ENCODE measurements at places on chromosomes 11 and 22. TPM values are rescaled to one million over a fixed set of nuclear protein-coding genes. Genes with fewer than 3 reads are reported as not detected.
A peak's percentile ranks its signal among the peaks of the same experiment; 100 is the strongest.

Gene NECTIN1
- total RNA-seq, result 13.8 TPM

Gene P2RY6
- 4.8 TPM for total RNA-seq

Gene SPI1
- total RNA-seq, result 194 TPM

GRCh38 chr11:57213342-57214097 lies 23.5 kb downstream of the APLNR start:
- H3K4me3 ChIP-seq, result no peak overlapping the region
- peaks cover 7% of the 10 kb centered on the region for H3K4me1 ChIP-seq
- H3K27ac ChIP-seq, result no peak overlapping the region

GRCh38 chr22:38950527-38951295 lies 6.7 kb upstream of the APOBEC3A start:
- peak overlapping the region; percentile 94 for H3K27ac ChIP-seq
- no peak for DNase-seq
- H3K36me3 ChIP-seq, result no peaks in the 10 kb centered on the region
- H3K4me1 ChIP-seq, result peaks cover 3% of the 10 kb centered on the region
- H3K4me3 ChIP-seq, result no peak overlapping the region

DNA sequence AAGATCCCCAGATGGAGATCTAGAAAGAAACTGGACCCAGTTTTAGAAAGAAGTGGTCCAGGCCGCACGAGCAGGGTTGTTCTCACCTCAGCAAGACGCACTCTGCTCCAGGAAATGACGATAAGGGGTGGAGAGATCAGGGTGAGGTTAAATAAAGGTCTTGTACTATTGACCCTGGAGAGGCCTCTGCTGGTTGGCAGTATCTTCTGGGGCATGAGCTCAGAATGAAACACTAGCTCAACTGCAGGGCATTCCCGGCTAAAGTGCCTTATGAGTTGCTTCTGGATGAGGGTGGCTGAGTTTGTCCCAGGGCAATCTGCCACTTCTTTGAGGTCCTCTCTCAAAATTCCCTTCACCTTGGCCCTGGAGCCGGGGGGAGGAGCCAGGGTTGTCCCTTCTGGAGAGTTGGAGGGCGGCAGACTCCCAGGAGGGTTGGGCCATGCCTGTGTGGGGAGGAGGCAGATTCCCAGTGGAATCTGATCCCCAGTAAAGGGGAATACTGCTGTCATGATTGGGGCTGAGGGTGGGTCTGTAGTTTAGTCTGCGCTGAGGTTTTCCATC lies 10.9 kb downstream of the USP2 start:
- DNase-seq, result no peak
- H3K4me1 ChIP-seq, result peaks cover 19% of the 10 kb centered on the region
- H3K27me3 ChIP-seq, result peaks cover 1% of the 10 kb centered on the region
- H3K27ac ChIP-seq, result no peak overlapping the region
- H3K36me3 ChIP-seq, result no peaks in the 10 kb centered on the region

- H3K4me1 ChIP-seq, result no peaks in the 10 kb centered on the region
- no peak overlapping the region for H3K27ac ChIP-seq
- no peaks in the 10 kb centered on the region for H3K27me3 ChIP-seq
- H3K4me3 ChIP-seq, result no peak overlapping the region
- DNase-seq, result no peak
These were observed 404.3 kb downstream of the MN1 start for GRCh38 chr22:27397036-27397953.

GRCh38 chr11:104700609-104701008 lies 197.7 kb downstream of the CASP12 start:
- H3K36me3 ChIP-seq, result no peaks in the 10 kb centered on the region
- H3K27ac ChIP-seq, result no peak overlapping the region
- no peaks in the 10 kb centered on the region for H3K4me1 ChIP-seq
- no peak overlapping the region for H3K4me3 ChIP-seq
- no peaks in the 10 kb centered on the region for H3K27me3 ChIP-seq

GRCh38 chr22:50564289-50564688 lies 1.6 kb upstream of the SYCE3 start:
- H3K27me3 ChIP-seq, result no peaks in the 10 kb centered on the region
- H3K4me1 ChIP-seq, result peaks cover 8% of the 10 kb centered on the region
- no peak for DNase-seq
- H3K4me3 ChIP-seq, result no peak overlapping the region
- H3K36me3 ChIP-seq, result no peaks in the 10 kb centered on the region
- no peak overlapping the region for H3K27ac ChIP-seq

- H3K36me3 ChIP-seq, result no peaks in the 10 kb centered on the region
- DNase-seq, result no peak
- H3K27ac ChIP-seq, result no peak overlapping the region
- peaks cover 52% of the 10 kb centered on the region for H3K27me3 ChIP-seq
- H3K4me3 ChIP-seq, result no peak overlapping the region
These were observed 14.4 kb upstream of the BRSK2 start for GRCh38 chr11:1375161-1375954.

DNA sequence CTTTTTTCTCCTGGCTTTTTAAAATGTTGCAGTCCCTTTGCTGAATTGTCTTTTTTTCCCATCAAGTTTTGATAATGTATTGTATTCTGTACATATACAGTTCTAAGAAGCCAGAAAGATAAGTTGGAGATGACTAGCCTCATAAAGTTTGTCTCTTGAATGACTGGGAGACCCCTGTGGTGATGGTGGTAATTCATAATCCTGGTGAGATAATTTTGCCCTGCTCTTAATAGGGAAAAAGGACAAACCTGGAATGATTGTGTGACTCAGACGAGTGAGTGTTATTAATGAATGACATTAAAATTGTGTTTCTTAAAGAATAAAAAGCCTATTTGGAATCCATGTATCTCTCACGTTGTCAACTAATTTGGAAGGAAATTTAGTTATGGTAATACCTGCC lies 1.2 kb downstream of the HIKESHI start:
- H3K27ac ChIP-seq, result no peak overlapping the region
- H3K4me1 ChIP-seq, result no peaks in the 10 kb centered on the region
- peak overlapping the region; percentile 89 for H3K4me3 ChIP-seq
- peaks cover under 1% of the 10 kb centered on the region for H3K36me3 ChIP-seq

DNA sequence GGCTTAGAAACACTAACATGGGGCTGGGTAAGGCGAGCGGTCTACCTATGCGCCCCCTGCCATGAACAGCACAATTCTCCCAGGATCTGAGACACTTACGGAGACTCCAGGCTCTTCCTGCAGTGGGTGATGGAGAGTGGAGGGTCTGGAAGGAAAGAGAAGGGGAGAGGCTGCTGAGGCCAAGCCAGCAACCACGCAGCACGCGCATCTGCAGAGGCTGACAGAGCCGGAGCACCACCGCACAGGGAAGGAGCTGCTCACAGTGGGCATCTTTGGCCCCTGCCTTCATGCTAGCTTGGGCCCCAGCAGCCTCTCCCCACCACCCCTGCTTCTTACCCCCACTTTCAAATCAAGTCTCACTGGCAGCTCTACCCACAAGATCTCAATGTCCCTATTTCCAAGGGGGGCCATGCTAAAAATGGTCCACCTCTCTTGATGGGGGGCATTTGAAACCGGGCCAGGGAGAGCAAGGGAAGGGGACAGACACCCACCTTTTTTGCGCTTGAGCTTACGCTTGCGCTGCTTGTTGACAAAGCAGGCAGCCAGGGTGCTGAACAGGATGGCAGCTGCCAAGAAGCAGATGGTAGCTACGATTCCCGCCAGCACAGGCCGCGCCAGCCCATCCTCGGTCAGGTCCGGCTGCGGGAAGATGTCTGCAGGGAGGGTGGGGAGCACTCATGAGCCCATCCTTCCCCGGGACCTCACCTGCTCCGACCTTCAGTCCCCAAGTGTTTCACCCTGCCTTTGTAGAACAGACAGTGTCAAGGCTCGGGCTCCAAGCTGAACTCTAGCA lies 34.5 kb downstream of the IGSF9B start:
- H3K27me3 ChIP-seq, result no peaks in the 10 kb centered on the region
- no peak overlapping the region for H3K27ac ChIP-seq
- no peak overlapping the region for H3K4me3 ChIP-seq
- no peaks in the 10 kb centered on the region for H3K4me1 ChIP-seq
- H3K36me3 ChIP-seq, result no peaks in the 10 kb centered on the region

GRCh38 chr11:9003573-9004182 lies at the start of gene NRIP3:
TSS of gene NRIP3 (minus strand) at chr11:9004001. CDS start at chr11:9003935, 66 bp downstream.
- peak; percentile 71 for DNase-seq
- no peak within 1 kb of the TSS for H3K27ac ChIP-seq
- H3K27me3 ChIP-seq, result peaks cover 53% of the 10 kb centered on the region
- H3K36me3 ChIP-seq, result no peaks in the 10 kb centered on the region

DNA sequence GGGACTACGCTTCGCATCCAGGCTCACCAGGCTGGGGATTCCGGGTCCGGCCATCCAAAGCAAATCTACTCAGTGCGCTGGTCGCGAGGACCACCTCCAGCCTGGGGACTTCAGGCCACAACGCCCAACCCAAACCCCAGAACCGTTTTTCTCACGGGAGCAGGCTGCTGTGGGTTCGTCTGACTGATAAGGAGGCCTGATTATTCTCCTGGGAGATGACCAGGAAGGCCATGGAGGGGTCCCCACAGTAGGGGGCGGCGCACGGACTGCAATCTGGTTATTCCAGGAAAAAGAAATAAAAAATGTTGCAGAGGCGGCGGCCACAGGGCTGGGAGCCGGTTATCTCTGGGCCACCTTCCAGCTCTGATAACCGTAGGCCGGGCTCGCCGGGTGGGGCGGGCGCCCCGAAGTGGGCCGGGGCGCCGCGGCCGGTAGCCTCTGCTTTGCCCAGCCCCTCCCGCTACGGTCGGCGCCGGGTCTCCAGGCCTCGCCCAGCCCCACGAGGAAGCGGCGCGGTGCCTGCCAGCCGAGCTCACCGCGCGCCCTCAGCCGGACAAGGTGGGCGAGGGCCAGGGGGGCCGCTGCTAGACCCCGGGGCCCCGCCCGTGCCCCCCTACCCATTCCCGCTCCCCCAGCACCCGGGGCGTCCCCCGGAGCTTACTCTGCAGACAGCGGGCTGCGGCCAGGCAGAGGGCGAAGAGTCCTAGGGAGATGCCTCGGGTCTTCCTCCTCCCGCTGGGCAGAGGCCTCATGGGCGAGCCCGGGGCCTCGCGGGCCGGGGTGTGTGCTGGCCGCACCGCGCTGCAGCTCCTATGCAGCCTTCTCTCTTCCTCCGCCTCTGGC lies 446 bp downstream of the VSTM5 start:
- H3K36me3 ChIP-seq, result no peaks in the 10 kb centered on the region
- no peaks in the 10 kb centered on the region for H3K4me1 ChIP-seq
- no peak for DNase-seq
- H3K27me3 ChIP-seq, result peaks cover 28% of the 10 kb centered on the region
- no peak overlapping the region for H3K27ac ChIP-seq

DNA sequence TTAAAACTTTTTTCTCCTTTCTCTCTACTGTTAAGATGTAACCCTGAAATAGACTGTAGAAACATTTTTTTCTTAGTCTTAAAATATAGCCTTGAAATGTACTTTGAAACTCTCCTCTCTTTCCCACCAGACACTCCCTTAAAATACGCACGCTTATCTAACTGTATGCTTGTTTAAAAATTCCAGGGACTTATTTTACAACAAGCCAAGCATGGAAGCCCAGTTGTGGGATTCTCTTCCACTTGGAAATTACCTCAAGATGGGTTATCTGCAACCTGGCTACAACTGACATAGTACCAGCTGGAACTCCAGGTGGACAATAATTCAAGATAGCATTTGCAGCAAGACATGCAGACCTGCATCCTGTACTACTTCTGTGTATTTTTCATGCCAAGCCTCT lies 12.1 kb upstream of the CHORDC1 start:
- no peak for DNase-seq
- H3K4me1 ChIP-seq, result no peaks in the 10 kb centered on the region
- H3K27me3 ChIP-seq, result no peaks in the 10 kb centered on the region
- H3K4me3 ChIP-seq, result no peak overlapping the region
- H3K36me3 ChIP-seq, result no peaks in the 10 kb centered on the region

DNA sequence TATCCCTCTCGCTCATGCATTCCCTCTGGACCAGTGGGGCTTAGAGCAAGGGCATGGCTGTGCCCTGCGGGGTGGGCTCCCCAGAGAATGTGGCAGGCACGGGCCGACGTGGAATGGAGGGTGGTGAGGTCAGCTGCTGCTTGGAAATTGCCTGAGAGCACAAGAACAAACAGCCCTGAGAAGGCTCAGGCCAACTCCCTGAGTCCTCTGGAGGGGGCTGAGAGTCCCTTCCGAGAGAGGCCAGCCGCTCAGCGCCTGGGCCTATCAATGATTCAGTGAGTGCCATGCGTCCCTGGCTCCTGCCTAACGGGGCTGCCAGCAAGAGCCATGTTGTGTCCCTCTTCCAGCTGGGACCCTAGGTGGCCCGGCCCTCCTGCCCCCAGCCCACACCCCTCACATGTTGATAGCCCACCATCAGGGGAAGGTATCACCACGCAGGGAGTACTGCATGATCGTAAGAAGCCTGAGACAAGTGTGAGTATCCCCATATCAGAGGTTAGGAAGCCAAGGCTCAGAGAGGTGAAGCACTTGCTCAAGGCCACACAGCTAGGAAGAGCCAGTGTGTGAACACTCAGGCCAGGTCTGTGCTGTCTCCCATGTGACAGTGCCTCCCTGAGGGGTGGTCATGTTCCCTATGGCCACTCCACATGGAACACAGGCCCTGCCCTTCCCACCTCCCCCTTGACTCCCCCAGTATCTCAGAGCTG lies 55.8 kb downstream of the NECTIN1 start:
- H3K4me3 ChIP-seq, result no peak overlapping the region
- peaks cover 25% of the 10 kb centered on the region for H3K36me3 ChIP-seq
- DNase-seq, result peak; percentile 41
- H3K27me3 ChIP-seq, result no peaks in the 10 kb centered on the region

All from left lung (tissue), 14 donors.